ENCODE measurements at places on chromosomes 2 and 18. TPM values are rescaled to one million over a fixed set of nuclear protein-coding genes. Genes with fewer than 3 reads are reported as not detected.

- DNase-seq: no peak
Observed at GRCh38 chr18:76503649-76504386, 8.8 kb upstream of the ZNF516 start.

- no peak for DNase-seq
Observed at GRCh38 chr2:79876430-79876829, 363.6 kb downstream of the CTNNA2 start.

DNA sequence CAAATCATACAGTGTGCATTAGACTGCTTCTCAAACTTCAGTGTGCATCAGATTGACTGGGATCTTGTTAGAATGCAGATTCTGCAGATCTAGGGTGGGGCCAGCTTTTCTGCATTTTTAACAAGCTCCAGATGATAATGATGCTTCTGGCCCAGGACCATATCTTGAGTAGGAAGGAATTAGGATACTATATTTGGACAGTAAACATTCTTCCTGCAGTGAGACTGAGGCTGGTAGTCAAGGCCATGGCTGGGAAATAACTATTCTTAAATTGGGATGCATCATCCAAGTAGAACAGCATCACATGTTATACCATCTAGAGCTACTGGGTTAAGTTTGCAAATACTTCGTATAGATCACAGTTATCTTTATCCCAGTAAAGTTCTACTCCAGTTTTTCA is 28.4 kb upstream of the ARMC9 start:
- no peak for DNase-seq

- DNase-seq: no peak
Observed at GRCh38 chr2:8674420-8675009, 7.3 kb upstream of the ID2 start.

GRCh38 chr2:56741601-56742102 is 557.9 kb downstream of the CCDC85A start:
- no peak for DNase-seq

DNA sequence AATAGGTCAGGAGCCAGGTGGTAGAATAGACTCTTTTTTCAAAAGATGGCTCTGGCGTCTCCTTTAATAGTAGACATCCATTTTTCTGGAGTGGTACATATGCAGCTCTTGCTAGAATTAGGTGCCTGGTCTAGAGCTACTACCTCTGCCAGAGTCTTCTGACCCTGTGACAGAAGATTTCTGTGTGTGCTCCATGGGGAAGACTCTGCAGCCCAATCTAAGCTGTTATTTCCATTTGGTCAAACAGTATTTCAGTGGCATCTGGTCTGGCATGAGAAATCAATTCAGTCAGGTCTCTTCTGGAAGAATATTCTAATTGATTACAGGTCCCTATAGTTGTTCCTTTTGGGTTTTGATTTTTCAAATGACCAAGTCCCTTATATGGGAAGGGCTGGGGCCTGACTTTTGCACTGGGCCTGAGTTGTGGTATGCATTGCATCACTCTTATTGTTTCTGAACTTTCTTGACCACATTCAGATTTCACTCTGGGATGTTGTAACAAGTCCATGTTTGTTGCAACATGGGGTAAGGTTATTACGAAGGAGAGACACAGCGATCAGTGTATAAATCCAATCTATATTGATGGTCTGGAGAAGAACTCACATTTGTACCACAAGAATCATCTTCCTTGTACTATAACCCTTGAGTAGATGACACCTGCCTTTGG is 12.1 kb downstream of the MXD1 start:
- no peak for DNase-seq

GRCh38 chr2:191145769-191146471 is 4.9 kb downstream of the STAT4 start:
- no peak for DNase-seq

DNA sequence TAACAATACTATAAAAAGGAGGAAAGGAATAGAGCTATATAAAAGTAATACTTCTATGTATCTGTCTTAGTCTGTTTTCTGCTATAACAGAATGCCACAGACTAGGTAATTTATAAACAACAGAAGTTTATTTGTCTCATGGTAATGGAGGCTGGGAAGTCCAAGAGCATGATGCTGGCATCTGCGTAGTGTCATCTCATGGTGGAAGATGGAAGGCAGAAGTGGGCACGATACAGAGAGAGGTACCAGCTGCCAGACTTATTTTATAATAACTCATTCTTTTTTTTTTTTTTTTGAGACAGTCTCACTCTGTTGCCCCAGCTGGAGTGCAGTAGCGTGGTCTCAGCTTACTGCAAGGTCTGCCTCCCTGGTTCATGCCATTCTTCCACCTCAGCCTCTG is 4.3 kb downstream of the DHX57 start:
- no peak for DNase-seq

Gene HOXD13
- total RNA-seq: not detected

Gene CAVIN2
- not detected for total RNA-seq

Gene C1GALT1C1L
- total RNA-seq: 0.18 TPM

Gene LYPD1
- not detected for total RNA-seq
